ENCODE measurements at places on chromosomes 7 and 10.

DNA sequence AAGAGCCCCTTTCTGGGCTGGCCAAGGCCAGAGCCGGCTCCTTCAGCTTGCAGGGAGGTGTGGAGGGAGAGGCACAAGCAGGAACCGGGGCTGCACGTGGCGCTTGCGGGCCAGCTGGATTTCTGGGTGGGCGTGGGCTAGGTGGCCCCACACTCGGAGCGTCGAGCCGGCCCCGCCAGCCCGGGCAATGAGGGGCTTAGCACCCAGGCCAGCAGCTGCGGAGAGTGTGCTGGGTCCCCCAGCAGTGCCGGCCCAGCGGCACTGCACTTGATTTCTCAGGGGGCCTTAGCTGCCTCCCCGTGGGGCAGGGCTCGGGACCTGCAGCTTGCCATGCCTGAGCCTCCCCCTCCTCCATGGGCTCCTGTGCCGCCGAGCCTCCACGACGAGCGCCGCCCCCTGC lies 48.1 kb downstream of the SH2D4B start:
- no peak for DNase-seq

DNA sequence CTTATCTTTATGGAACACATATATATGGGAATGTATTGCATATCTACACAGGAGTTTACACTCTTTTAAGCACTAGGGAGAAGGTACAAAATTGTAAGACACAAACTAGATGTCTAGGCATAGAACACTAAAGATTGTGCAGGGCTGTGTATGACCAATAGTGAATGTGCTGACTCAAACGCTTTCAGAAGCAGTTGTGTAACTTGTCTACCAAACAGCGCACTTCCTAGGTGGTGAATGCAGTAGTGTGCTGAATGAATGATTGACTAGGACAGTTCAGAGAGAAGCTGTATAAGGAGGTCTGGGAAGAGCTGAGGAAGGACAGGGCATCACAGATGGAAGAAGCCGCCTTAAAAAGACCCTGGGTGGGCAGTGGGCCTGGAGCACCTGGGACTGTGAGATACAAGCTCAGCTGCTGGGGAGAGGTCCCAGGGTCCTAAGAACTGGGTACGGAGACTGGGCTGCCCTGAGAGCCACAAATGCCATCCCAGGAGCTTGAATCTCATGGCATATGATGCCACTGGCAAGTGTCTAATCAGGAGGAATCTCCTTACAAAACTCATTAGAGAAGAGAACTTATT lies 14.2 kb downstream of the CLRN3 start:
- DNase-seq, result no peak

GRCh38 chr7:3043544-3044371 lies at the start of gene CARD11:
Gene CARD11 (minus strand): TSS chr7:3043867. CDS start chr7:2958506, 85,361 bp downstream.
- peak; percentile 52 for DNase-seq

- no peak for DNase-seq
Observed at GRCh38 chr7:155191137-155191536, 106.5 kb upstream of the INSIG1 start.

DNA sequence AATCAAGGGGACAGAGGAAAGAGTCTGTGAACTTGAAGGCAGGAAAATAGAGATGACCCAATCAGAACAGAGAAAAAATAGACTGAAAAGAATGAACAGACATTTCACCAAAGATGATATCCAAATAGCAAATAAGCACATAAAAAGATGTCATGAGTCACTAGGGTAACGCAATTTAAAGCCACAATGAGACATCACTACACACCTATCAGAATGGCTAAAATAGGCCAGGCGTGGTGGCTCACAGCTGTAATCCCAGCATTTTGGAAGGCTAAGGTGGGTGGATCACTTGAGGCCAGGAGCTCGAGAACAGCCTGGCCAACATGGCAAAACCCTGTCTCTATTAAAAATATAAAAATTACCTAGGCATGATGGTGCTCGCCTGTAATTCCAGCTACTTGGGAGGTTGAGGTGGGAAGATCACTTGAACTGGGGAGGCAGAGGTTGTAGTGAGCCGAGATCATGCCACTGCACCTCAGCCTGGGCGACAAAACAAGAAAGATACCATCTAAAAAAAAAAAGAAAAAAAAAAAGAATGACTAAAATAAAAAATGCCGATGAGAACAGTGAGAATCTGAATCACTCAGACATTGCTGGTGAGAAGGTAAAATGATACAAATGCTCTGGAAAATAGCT lies 100.9 kb downstream of the LHPP start:
- no peak for DNase-seq

DNA sequence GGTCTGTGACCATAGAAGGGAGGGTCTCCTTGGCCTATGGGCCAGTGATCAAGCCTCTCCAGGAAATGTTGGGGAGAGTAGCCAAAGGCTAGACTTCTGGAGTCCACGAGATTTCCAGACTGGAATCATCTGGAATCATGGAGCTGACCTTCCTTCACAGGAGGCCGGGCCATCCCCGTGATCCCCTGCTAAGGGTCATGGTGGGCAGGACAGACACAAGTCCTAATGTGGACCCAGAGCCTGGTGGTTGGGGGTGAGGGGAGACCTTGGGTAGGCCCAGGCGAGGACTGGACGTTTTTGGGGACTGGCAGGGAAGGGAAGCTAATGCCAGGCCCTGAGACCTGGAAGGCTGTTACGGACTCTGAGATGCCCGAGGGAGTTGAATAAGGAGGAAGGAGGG lies 9.8 kb upstream of the GRID1 start:
- DNase-seq, result no peak

GRCh38 chr10:125928928-125929585 lies 32.7 kb downstream of the FANK1 start:
- no peak for DNase-seq

DNA sequence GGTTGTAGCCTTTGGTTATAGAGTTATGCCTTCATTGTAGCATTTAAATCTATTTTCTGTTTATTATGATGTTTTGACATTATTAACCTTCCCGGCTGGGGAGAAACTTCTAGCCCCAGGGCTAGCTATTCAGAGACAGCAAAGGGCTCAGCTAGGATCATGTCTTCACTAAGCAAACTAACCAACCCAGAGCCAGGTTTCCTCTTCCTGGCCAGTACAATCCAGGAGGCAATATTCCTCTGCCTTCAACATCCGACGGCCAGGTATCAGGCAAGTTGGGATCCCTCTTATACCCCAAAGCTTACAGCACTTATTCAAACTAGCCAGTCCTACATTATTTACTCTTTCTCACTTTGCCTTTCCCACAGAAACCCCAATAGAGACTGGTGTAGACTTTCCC lies 1060.7 kb upstream of the GHITM start:
- DNase-seq, result no peak

- DNase-seq, result no peak
Observed at GRCh38 chr7:14834883-14835282, 67.7 kb downstream of the DGKB start.

GRCh38 chr7:80907612-80908011 lies 11.2 kb downstream of the SEMA3C start:
- DNase-seq, result no peak

GRCh38 chr7:149286811-149287400 lies 24.9 kb downstream of the ZNF783 start:
- DNase-seq, result no peak

DNA sequence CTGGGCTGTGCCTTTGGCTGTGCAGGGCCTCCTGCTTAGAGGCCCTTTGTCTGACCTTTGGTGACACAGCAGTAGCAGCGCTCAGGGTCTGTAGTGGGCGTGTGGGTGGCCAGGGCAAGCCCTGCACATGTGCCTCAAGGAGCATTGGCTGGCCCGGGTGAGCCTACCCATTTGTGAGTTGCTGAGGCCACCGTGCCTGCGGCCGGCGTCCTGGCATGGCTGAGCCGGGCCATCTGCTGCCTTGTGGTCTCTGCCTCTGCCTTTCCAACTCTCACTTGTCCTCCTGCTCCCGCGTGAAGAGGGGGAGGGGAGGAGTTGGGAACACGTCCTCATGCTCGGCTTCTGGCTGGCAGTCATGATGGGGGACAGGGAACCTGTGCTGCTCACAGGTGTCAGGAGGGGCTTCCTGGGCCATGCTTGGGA lies 9.2 kb upstream of the ORAI2 start:
- no peak for DNase-seq

GRCh38 chr10:114322344-114322743 lies 82.0 kb downstream of the AFAP1L2 start:
- DNase-seq, result no peak

GRCh38 chr10:29780096-29780495 lies 145.3 kb upstream of the SVIL start:
- DNase-seq, result no peak

DNA sequence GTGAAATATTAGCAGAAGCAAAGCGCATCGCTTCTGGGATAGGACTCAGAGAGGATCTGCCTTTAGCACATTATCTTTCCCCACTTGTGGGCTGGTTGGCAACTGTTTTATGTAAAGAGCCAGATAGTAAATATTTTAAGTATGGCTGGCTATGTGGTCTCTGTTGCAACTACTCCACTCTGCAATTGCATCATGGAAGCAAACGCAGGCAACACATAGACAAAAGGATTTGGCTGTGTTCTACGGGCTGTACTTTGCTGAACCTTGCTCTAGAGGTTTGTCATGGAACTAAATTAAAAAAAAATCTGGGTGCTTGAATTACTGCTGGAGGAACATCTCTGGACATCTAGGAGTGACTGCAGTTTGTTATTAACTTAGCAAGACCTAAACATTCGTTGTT lies 307.8 kb upstream of the TPK1 start:
- no peak for DNase-seq

DNA sequence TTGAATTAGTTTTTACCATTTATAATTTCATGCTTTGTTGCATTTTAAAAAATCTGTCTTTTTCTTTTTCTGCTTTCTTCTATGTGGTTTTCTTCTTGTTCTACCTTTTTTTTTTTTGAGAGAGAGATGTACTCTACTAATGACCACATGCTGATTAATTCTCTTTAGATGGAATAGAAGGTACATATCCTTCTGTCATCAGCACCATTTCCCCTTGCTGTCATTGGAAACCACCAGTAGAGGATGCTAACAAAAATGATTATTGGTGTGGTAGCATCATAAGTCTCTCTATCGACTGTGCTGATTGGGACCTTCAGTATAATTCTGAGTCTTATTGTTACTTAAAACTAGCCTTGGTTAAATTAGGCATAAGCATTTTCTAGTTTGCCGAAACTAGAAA lies 3.6 kb downstream of the ZEB1 start:
- no peak for DNase-seq

DNA sequence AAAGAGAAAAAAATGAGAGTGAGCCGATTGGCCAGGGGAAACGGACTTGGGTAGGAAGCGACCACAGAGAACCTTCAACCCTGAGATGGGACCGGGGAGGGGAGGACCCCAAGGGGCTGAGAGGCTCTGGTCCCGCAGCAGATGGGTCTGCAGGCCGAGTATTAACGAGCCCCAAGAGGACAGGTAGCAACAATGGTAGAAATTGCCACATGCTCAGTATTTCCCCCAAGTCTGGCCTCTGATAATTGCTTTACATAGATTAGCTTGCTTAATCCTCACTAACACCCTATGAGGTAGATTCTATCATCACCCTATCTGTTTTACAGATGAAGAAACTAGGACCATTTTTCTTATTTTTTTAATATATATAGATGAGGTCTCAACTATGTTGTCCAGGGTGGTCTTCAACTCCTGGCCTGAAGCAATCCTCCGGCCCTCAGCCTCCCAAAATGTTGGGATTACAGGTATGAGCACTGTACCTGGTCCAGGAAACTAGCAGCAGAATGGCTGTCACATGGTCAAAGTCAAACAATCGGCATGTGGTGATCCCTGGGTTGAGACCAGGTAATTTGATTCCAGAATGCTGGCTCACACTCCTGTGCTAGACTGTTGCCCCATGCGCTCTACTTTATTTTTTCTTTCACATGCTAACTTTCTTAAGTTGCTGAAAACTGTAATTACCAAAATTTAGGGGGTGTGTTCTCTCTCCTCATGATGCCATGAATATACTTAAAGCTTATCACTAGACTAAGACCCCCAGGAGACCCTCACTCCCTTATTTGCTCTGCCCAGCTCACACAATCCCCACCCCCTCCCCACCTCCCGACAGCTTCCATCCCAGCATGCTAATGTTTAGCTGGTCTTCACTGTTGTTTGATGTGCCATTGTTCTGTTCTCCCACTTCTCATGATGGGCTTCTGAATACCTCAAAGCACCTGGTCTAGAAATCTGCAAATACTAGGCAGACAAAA lies 67.9 kb upstream of the AFAP1L2 start:
- DNase-seq, result no peak

DNA sequence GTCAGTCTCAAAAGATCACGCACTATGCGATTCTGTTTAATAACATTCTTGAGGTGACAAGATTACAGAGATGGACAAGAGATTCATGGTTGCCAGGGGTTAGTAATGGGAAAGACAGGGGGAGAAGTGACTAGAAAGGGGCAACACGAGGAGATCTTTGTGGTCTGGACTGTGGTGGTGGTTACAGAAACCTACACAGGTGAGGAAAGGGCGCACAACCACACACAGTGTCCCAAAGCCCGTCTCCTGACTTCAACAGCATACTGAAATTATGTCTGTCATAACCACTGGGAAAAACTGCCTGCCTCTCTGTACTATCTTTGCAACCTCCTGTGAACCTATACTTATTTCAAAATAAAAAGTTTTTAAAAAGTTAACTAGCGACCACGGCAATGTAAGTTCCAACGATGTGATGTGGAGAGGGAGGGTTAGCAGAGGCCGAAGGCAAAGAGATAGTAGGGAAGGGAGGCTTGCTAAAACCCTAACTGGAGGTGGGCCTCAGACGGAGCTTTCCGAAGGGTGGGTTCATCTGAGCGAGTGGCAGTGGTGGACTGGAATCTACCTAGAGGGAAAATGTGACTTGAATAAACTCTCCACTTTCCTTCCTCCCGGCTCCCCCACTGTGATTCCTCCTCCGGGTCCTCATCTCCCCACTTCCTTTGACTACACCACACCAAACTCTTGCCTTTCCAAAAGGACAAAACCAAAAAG lies 43.7 kb downstream of the GNA12 start:
- DNase-seq, result no peak

DNA sequence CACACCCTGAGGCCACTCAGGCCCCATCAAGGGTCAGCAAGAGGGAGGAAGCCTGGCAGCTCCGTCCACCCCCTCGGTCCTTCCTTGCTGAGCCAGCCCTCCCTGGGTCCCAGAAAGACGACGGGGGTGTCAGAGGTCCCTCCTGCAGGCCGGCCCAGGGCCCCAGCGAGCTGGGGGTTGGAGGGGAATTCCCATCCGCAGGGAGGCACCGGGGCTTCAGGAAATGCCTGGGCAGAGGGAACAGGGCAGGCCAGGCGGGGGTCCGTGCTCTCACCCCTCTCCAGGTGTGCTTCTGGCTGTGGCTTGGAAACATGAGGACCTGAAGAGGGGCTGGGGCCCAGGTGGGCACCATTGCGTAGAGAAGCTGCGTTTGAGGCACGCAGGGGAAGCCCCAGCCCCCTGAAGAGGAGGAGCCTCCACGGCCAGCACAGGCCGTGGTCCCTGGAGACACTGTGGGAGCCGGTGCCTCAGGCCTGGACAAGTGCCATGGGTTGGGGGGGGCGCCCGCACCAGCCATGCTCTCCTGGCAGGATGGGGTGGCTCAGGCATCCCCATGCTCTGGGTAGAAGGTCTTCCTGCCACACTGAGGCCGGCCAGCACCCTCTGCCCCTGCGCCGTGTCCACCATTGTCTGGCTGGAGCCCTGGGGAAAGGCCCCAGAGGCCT lies 66.7 kb downstream of the PDGFA start:
- no peak for DNase-seq

DNA sequence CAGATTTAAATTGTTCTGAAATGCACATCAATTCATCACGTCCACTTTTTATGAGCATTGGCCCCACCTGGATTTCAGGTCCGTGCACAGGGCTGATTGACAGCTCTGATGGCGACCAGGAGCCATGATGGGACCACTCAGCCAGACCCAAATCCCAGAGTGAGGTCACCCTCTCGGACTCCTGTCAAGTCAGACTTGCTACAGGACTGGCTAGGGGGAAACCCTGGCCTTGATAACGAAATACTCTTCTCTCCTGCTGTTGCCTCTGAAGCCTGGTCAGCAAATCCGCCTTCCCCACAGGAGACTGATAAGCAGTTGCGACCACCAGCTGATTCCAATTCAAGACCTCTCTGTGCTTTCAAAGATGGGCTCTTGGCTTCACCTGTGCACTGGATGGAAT lies 76.4 kb downstream of the CARD11 start:
- DNase-seq, result no peak

Measured in stimulated activated CD4-positive, alpha-beta T cell treated with anti-CD3 and anti-CD28 coated beads, Interleukin-2, amount 100 ng/mL, for 4 hours (primary cell).